Left colon (tissue), 2 donors: ENCODE measurements at places on chromosomes 7 and 10.
A peak's percentile ranks its signal among the peaks of the same experiment; 100 is the strongest.

DNA sequence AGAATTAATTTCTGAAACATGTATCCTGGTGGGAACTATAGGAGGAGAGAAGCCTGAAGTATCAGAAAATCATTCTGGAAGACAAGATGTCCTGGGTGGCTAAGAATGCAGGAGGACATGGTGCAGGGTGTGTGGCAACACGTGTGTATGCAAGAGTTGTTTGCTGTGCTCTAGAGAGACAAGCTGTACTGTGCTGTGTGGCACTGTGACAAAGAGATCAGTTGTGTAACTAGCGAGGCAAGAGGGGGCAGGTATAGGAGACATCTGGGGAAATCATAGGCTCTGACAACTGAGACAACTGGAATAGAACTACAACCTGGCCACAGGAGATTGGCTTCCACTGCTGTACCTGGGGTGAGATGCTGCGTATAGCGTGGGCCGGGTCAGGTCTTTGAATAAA lies 9.3 kb downstream of the ITGA8 start:
- no peak for DNase-seq

DNA sequence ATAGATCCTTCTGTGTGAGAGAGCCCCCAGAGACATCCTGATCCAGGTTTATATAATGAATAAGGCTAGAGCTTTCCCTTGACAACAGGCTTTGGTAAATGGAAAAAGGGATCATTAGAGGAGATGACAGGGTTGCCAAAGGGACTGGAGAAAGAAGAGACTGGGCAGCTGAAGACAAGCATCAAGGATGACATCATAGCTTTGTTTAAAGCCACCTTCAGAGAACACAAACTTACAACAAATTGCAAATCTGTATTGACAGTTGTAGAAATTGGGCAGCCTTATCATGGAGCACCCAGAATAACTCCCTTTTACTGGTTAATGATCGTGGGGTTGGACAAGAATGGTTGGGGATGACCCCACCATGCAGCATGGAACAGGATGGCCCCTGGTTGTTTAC lies 3.7 kb upstream of the PLPP4 start:
- no peak for DNase-seq

DNA sequence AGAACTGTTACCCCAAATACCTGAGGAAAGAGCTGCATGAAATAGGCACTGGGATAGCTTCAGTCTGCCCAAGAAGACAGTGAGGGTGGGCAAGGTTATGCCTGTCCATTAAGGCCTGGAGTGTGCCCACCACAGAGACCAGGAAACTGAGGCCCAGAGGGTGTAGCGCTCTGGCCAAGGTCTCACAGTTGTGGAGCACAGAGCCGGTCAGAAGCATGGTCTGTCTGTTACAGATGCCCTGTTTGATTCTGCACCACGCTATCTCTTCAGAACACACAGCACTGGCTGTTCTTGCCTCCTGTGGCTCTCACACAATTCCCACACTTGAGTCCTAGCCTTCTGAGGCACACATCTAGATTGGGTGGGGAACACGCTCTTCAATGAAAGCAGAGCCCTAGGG lies 261.4 kb downstream of the GRID1 start:
- DNase-seq = no peak

GRCh38 chr7:73678862-73679261 lies 4.4 kb downstream of the DNAJC30 start:
- no peak for DNase-seq

GRCh38 chr10:11161096-11161495 lies 143.4 kb downstream of the CELF2 start:
- DNase-seq = peak; percentile 40

DNA sequence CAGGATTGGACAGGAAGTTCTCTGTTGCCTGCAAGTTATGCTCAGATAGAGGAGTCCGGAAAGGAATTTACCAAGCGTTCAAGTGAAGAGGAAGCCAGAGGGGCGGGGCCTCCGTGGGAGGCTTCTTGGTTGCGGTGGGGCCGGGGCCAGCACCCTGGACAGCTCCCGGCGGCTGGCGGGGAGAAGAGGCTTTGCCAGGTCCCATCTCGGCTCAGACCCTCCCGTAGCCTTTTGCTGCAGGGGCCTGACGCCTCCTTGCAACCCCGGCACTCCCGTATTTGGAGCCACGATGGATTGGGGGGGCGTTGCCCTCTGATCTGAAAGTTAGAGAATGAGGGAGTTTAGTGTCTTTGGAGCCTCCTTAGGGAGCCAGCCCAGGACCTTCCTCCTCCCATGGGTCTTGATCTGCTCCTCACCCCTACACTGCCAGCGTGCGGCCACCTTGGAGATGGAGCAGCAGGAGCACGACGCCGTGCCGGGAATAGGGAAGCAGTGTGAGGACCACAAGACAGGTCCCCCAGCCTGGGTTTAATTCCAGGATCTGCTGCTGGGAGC lies 3.1 kb upstream of the SLC18A3 start:
- no peak for DNase-seq

DNA sequence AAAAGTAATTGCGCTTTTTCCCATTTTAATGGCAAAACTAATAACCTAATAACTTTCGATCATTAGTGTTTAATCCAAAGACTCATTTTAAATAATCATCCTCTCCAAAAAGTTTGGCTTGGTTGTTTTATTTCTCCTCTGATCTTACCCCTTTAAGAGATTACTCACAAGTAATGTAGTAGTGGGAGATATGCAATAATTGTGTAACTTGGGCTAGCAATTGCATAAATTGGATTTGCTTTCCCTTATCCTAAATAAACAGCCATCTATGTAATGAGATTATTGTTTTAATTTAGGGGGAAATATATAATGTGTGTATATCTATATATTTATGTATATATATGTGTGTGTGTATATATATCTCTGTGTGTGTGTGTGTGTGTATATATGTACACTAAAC lies 82.5 kb downstream of the RNLS start:
- no peak for DNase-seq

DNA sequence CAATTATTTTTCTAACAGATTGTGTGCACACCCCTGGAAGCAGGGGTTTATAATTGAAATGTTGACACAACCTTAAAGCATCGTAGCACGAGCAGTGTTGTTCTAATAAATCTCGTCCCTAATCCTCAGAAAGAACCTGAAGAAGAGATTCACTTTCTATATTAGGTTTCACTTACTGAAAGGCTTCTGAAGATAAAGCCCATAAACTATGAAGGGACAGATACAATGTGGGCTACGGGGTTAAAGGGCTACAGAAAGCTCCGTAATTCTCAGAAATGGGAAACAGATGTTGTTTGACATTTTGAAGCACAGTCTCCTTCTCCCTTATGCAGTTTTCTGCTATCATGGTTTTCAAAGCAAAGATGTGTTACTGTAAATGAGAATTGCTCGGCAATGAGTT lies 479.6 kb downstream of the GATA3 start:
- DNase-seq = no peak

- DNase-seq = no peak
Observed at GRCh38 chr7:20839987-20840386, 53.3 kb upstream of the SP8 start.

DNA sequence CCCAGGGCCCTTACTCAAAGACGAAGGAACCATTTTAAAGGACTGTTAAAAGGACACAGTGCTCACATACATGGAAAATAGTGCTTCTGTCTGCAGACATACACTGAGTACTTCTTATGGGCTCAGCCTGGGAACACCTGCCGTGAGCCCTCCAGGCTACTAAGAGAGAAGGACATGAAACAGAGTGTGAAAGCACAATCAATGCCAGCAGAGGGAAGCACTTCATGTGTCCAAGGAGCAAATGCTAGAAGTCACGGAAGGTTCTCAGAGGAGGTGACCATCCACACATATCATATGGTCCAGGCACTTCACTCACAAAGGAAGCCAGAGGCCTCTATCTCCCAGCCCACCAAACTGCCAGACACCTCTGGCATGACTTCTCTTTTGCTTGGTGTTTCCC lies 15.5 kb downstream of the ELMO1 start:
- no peak for DNase-seq
